Stimulated activated CD8-positive, alpha-beta memory T cell treated with anti-CD3 and anti-CD28 coated beads, Interleukin-4, amount 100 ng/mL, for 4 hours (primary cell): ENCODE measurements at places on chromosomes 13 and 19.

DNA sequence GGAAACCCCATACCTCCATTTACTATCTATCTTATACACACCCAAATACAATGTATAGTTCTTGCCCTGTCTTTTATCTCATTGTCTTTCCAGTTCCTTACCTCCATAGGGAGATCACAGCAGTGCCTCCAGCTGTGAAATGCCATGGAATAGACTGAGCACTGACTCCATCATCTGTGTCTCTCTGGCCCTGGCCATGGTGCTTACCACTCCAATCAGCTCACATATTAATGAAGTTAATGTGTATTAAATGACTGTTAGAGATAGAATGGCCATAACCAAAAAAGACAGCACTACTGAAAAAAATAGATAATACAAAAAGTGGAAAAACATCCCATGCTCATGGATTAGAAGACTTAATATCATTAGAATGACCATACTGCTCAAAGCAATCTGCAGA, 240.4 kb upstream of the SOX21 start:
- no peak for DNase-seq

- DNase-seq = no peak
Observed at GRCh38 chr13:104414771-104415170, 1348.6 kb upstream of the SLC10A2 start.

- peak; percentile 17 for DNase-seq
Observed at GRCh38 chr19:33134571-33135041, 2.7 kb downstream of the WDR88 start.

DNA sequence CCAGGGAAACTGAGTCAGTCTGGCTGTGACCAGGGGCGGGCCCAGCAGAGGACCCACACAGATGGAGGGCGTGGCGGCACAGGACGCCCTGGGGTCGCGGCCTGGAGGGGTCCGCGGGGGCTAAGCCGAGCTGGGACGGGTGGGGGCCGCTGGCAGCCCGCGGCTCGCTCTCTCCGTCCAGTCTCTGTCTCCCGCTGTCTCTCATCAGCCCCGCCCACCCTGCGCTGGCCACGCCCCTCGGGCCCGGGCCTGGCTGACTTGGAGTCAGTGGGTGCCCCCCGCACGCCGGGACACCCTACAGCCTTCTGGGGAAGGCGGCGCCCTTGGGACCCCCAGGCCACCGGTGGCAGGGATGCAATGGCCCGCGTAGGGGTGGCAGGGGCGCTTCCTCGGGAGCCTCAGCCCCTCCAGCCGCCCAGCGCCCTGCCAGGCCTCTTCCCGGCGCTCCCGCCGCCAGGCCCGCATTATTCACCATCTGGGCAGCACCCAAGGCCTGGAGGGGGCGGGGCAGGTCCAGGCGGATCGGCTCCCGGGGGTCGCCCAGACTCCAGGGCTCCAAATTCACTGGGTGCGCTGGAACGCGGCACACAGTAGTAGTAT, at the start of gene TBXA2R:
Gene TBXA2R (minus strand): TSS at position 186 of the 600 bp plus-strand sequence. CDS start 6,241 bp downstream, outside the sequence.
- peak; percentile 43 for DNase-seq

DNA sequence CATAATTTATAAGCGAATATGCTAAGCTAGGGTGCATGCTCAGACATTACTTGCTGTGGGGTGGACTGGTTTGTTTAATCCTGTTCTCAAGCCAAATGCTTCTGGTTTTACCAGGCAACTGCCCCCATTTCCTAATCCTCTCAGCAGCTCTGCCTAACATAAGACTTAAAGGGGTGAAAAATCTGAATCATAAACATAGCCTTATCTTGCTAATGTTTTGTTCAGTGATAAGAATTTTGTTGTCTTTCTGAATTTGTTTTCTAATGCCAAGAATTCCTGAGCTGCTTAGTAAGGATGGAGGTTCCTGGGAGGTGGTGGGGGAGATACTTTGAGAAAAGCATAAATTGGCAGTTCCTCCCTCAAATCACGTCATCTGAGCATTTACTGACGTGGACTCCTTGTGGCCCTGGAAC, 42.7 kb downstream of the ING1 start:
- DNase-seq = no peak

- no peak for DNase-seq
Observed at GRCh38 chr13:28744091-28744536, 25.3 kb upstream of the SLC46A3 start.

- DNase-seq = no peak
Observed at GRCh38 chr13:93926425-93926824, 553.1 kb downstream of the DCT start.

DNA sequence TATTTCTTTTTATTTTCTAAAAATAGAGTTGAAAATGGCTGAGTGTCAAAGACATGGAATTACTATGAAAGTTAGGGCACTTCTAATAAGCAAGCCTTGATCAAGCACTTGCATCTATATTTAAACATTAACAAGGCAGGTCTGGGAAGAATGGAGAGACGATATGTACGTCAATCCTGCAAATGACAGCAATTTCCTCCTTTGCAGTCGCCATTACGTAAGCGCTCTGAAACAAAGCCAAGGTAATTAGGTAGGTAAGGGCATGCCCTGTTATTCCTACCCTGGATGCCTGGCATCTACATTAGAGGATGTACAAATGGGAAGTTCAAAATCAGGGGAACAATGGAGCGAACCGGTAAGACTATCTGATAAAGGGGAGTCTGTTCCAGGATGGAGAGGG, 664.0 kb upstream of the ARGLU1 start:
- no peak for DNase-seq

DNA sequence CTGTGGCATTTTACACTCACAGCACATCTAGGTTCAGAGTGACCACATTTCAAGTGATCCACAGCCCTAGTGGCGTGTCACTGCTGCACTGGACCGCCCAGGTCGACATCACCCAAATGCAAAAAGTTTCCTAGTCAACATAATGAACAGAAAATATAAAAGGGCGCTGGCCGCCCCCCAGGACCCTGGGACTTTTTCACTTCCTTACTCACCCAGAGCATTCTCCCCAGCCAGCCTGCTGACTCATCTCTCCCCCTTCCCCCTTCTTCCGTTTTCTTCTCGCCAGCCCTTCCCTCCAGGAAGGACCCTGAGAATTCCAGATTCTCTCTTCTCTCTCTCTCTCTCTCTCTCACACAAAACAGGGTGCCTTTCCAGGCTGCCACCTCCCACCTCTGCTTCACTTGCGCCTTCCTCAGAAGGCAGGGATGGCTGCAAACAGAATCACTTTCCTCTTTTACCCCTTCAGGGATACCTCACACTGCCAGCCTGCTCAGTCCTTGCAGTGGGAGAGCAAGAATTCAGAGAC, 21.0 kb upstream of the GRWD1 start:
- DNase-seq = no peak

GRCh38 chr19:10763828-10764339, 46.0 kb downstream of the DNM2 start:
- DNase-seq = no peak
